LoVo (cell line): ENCODE measurements at places on chromosomes 1 and 21.

- peak; percentile 61 for DNase-seq
Measured at GRCh38 chr1:85330214-85330631, 53.8 kb upstream of the BCL10 start.

DNA sequence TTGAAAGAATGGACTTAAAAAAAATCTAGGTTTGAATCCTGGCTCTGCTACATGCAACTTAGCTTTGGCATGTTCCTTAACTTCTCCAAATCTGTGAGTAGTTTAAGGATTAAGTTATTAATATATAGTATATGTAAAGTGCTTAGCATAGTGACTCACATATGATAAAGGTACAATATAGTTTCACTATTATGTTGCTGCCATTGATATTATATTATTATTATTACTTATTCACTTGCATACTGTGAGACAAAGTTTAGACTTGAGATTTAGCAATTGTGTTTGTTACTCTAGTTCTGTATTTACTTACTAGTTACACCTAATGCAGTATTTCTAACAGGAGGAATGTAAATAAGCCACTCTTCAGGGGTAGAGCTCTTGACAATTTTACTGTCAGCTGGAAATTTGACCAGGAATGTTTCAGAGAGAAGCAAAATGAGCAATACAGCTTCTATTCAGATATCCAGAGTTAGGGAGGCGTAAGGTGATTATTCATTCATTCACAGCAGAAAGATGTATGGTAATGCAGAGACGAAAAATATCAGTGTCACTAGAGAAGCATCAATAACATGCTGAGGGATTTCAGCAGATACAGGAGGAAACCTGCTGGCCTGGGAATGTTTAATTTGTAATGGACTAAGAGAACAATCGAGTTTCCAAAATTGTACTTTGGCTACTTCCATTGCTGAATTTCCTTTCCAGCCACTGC lies 25.5 kb downstream of the RGS7 start:
- no peak for DNase-seq

- no peak for DNase-seq
Measured at GRCh38 chr1:179632868-179633267, 41.2 kb downstream of the TDRD5 start.

DNA sequence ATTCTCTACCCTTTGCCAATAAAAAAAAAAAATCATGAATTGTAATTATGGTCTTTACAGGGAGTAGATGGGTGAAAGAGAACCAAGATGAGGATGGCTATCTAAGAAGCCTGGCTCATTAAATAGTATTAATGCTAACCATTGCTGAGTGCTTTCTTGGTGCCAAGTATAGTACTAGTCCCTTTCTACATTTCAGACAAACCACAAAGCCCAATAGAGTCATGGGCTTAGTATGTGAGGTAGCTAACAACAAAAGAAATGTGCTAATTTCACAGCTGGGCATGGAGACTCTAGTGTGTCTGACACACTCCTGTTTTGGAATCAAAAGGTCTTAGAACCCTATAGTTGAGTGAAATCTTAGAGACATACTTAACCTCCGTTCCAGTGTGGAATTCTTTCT lies 84.5 kb upstream of the ESRRG start:
- DNase-seq = no peak

- DNase-seq = no peak
Measured at GRCh38 chr1:237910834-237911233, 20.1 kb upstream of the ZP4 start.

DNA sequence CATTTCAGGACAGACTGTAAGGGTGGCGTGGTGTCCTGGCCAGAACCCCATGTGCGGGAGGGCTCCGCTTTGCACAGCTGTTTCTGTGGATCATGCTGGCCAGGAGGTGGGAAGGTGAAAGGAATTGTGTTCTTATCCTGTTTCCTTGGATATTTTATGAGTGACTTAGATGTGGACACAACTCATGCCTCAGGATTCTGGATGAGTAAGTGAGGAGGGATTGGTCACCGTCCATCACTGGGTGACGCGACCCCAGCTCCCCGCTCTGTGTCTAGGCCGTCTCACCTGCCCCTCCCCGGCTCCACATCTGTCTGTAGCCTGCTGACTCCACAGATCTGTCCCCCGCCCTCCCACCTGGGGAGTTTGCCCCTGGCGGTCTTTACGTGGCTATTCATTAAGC lies 48.8 kb downstream of the PIK3CD start:
- peak; percentile 22 for DNase-seq

GRCh38 chr1:183303323-183303645 lies 114.9 kb downstream of the NMNAT2 start:
- no peak for DNase-seq

- no peak for DNase-seq
Measured at GRCh38 chr1:166090244-166090643, 76.6 kb downstream of the FAM78B start.

GRCh38 chr1:182993746-182994145 lies 29.5 kb upstream of the LAMC1 start:
- no peak for DNase-seq

DNA sequence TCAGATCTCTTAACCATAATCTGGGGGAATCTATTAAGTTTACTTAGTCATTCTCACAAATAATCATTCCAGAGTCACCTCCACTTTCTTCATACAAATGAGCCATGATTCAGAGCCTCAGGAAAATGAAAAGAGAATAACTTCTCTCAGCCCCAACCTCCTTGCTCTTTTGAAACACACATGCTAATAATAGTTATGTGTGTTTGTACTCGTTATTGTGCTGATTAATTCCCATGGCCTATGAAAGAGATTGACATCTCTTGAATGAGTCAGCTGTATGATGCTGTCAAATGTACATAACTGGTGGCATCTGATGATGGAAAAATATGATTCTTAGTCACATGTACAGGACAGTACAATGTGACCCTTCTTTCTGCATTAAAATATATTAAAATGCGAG lies 41.5 kb downstream of the DTL start:
- DNase-seq = no peak

DNA sequence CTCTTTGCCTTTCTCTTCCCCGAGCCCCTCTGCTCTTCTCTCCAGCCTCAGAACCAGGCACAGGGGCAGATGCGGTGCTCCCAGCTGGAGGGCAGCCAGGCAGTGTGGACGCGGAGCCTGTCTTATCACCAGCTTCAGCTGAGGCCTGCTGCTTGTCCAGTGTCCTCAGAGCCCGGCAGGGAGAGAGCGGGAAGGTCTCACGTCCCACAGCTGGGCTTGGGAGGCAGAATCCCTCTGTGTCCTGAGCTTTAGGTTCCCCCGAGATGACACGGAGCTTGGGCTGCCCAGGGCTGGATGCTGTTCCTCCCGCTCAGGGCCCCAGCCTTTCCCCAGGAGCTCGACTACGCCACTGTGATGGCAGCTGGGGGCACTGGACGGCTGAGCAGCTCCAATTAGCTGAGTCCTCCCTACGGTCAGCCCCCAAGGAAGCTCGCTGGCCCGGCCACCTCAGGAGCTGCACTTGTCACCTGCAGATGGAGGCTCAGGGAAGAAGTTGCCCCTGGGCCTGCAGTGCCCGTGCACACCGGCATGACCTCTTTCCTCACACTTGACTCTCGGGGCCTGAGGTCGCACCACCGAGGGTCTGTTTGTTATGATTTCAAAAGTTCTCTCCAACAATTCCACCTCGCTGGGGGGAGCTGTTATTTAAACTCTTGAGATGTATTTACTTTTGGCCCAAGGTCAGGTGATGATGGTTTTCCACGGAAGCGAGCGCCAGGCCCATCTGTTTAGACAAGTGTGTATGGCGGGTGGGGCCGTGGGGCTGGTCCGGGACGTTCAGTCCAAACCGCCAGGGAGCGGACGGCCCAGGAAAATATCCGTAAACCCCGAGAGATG lies 127.3 kb downstream of the SIK1 start:
- DNase-seq = no peak

GRCh38 chr1:109800291-109800690 lies 36.6 kb upstream of the EPS8L3 start:
- DNase-seq = no peak

GRCh38 chr1:84347271-84347931 lies 45.9 kb downstream of the SAMD13 start:
- no peak for DNase-seq
